ENCODE measurements at places on chromosomes 4 and X. TPM values are rescaled to one million over a fixed set of nuclear protein-coding genes. Genes with fewer than 3 reads are reported as not detected.

Gene RBM47
- 32.9 TPM for total RNA-seq

Gene NDST3
- total RNA-seq: not detected

Gene TLR1
- total RNA-seq: 0.67 TPM

Gene AMER1
- total RNA-seq: 5.4 TPM

Gene NIPAL1
- total RNA-seq: 1.4 TPM

Gene DYNLT3
- 17.6 TPM for total RNA-seq
